ENCODE measurements at places on chromosomes 13 and 19. TPM values are rescaled to one million over a fixed set of nuclear protein-coding genes. Genes with fewer than 3 reads are reported as not detected.
A peak's percentile ranks its signal among the peaks of the same experiment; 100 is the strongest.

- H3K27ac ChIP-seq, result no peak overlapping the region
- H3K27me3 ChIP-seq, result peaks cover 24% of the 10 kb centered on the region
- peaks cover 3% of the 10 kb centered on the region for H3K4me1 ChIP-seq
- no peaks in the 10 kb centered on the region for H3K36me3 ChIP-seq
- no peak for DNase-seq
- no peak overlapping the region for H3K4me3 ChIP-seq
Measured at GRCh38 chr19:53903055-53903680, 5.9 kb upstream of the CACNG7 start.

DNA sequence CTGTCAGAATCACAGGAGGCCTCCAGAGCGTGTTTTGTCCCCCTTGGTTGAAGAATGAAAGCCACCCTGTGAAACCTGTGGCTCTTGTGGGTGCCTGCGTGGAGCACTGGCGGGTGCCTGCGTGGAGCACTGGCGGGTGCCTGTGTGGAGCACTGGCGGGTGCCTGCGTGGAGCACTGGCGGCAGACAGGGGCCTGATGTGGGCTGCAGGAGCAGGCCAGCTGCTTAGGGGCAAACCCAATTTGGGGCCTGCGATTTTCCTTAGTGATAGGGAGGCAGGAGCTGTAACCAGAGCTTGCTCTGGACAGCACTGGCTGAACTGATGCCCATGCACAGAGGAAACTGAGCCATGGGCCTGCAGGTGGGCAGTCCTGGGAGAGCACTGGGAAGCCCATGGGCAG, 24.3 kb downstream of the ARHGEF7 start:
- no peak overlapping the region for H3K4me3 ChIP-seq
- H3K27ac ChIP-seq, result no peak overlapping the region
- H3K36me3 ChIP-seq, result no peaks in the 10 kb centered on the region
- DNase-seq, result no peak

DNA sequence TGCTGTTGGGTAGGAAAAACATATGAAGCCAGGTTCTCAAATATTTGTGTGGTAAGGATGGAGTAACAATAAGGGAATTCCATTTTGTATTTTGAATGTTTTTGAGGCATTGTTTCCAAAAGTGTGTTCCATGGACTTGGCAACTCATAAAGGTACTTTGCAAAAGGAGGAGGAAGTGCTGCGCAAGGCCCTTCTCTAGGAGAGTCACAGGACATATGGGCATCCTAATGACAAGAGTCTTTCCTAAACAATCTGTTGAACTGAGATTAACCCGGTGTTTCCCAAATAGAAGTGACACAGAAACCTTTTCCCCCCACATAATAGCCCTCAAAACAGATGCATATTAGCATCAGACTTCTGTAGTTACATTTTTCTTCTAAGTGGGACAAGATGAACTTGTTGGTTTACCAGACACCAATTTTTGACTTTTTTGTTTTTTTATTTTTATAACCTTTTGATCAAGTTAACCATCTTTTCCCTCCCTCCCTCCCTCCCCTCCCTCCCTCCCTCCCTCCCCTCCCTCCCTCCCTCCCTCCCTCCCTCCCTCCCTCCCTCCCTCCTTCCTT, 209.3 kb downstream of the PCCA start:
- DNase-seq, result no peak
- H3K27me3 ChIP-seq, result no peaks in the 10 kb centered on the region
- no peak overlapping the region for H3K27ac ChIP-seq
- H3K4me3 ChIP-seq, result no peak overlapping the region

DNA sequence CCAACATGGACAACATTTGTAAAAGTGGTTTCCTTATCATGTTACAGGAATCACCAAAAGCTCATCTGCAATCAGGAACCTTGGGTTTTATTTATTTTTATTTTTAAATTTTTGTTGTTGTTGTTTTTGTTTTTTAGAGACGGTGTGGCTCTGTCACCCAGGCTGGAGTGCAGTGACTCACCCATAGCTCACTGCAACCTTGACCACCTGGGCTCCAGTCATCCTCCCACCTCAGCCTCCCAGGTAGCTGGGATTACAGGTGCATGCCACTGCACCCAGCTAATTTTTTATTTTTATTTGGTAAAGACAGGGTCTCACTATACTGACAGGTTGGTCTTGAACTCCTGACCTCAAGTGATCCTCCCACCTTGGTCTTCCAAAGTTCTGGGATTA, 13.6 kb upstream of the SERP2 start:
- H3K4me1 ChIP-seq, result no peaks in the 10 kb centered on the region
- H3K27ac ChIP-seq, result no peak overlapping the region
- DNase-seq, result no peak
- no peaks in the 10 kb centered on the region for H3K27me3 ChIP-seq

DNA sequence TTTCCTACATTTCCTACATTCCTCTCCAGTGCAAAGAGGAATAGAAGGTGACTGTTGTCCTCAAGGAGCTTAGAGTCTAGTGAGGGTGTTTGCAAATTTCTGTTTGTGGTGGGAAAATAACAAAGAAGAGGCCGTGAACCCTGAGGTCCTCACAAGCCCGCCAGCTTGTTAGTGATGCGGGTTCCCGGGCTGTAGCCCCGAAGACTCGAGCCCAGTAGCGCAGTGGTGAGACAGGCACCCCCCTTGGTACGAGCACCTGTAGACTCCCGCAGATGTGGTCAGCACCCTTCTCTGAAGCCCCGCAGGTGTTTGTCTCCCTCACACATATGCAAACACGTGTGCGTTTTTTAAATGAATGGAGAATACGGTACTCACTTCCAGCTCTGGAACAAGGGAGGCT, 26.5 kb upstream of the SPACA7 start:
- no peaks in the 10 kb centered on the region for H3K4me1 ChIP-seq
- no peak overlapping the region for H3K27ac ChIP-seq
- no peak for DNase-seq
- no peaks in the 10 kb centered on the region for H3K36me3 ChIP-seq

GRCh38 chr19:50290011-50290410, 39.2 kb downstream of the KCNC3 start:
- no peak overlapping the region for H3K4me3 ChIP-seq
- no peaks in the 10 kb centered on the region for H3K4me1 ChIP-seq
- DNase-seq, result no peak
- peaks cover 5% of the 10 kb centered on the region for H3K36me3 ChIP-seq
- no peak overlapping the region for H3K27ac ChIP-seq

KLK8 gene
- not detected for total RNA-seq

DNA sequence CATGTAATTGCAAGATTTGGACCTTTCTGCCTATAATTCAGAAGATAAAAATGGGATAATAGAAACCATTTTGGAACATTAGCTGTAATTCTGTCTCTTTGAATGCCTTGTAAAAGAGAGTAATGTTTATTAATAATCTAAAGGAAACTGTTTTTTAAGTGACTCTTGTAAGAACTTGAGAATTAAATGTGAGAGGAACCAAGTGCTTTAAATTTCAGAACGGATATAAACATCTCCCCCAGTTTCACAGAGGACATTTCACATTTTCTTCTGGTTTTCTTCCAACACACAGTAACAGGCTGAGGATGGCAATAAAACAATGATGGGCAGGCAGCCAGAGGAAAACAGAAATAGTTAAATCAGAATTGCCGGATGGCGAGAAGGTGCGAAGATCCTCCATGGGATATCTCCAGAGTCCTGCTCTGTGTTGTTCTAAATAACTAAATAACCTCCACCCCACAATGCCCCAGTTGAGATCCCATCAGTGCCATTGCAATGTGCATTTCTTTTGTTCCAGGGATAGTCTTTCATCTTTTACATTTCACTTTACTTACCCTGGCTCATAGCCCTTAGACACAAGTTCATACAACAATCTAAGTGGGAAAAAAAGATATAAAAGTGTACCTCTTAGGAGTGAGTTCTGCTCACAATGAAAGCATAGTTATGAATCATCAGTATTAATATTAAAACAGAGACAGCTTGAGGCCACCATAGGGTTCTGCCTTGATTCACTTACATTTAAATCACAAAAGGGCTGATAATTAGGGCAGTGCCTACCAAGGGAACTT, 73.3 kb downstream of the TNFRSF19 start:
- no peak overlapping the region for H3K4me3 ChIP-seq
- no peaks in the 10 kb centered on the region for H3K36me3 ChIP-seq
- H3K27me3 ChIP-seq, result no peaks in the 10 kb centered on the region
- no peak for DNase-seq

DNA sequence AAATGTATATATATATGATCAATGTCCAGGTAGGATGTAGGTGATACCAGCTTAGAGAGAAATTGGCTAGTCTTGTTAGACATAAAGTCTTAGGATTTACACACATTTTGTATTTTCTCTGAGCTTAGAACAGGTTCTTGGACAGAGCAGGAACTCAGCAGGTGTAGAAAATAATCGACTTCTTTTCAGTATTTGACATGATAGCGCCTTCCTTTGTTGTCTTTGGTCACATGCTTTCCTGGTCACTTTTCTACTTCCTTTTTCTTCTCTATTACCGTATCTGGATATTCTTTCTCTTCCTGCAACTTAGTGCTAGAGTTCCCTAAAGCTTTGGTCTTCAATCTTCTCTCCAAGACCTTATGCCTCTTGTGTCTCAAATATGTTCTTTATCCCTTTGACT, 107.4 kb downstream of the LRCH1 start:
- H3K4me1 ChIP-seq, result peaks cover 62% of the 10 kb centered on the region
- no peak for DNase-seq
- peak overlapping the region; percentile 34 for H3K27ac ChIP-seq
- no peaks in the 10 kb centered on the region for H3K36me3 ChIP-seq
- H3K4me3 ChIP-seq, result no peak overlapping the region

- H3K36me3 ChIP-seq, result no peaks in the 10 kb centered on the region
- H3K4me3 ChIP-seq, result no peak overlapping the region
- no peak for DNase-seq
- no peaks in the 10 kb centered on the region for H3K27me3 ChIP-seq
- H3K4me1 ChIP-seq, result peaks cover 40% of the 10 kb centered on the region
Measured at GRCh38 chr13:77703408-77703807, 5.9 kb downstream of the SLAIN1 start.

UPF1 gene
- total RNA-seq, result 38.9 TPM

DNA sequence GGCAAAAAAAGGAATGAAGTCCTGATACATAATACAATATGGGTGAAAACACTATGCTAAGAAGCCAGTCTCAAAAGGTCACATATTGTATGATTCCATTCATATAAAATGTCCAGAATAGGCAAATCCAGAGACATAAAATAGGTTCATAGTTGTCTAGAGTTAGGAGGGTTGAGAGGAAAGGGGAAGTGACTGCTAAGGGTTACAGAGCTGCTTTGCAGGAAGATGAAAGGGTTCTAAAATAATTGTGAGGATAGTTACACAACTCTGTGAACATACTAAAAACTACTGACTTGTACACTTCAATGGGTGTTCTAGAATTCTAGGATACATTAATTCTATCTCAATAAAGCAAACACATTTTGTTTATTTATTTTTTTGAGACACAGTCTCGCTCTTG, 25.7 kb downstream of the CAB39L start:
- H3K27me3 ChIP-seq, result no peaks in the 10 kb centered on the region
- no peak overlapping the region for H3K27ac ChIP-seq
- H3K36me3 ChIP-seq, result no peaks in the 10 kb centered on the region

DNA sequence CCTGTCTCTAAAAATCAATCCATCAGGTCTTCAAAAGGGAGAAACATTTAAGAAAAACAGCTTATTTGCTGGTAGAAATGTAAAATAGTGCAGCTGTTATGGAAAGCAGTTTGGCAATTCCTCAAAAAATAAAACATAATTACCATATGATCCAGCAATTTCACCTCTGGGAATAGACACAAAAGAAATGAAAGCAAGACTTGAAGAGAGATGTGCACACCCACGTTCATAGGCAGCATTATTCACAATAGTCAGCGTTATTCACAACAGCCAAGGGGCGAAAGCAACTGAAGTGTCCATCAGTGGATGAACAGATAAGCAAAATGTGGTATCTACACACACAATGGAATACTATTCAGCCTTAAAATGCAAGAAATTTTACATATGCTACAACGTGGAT, 45.1 kb upstream of the DOCK9 start:
- no peak for DNase-seq
- H3K4me3 ChIP-seq, result no peak overlapping the region
- H3K27ac ChIP-seq, result no peak overlapping the region
- no peaks in the 10 kb centered on the region for H3K36me3 ChIP-seq
- no peaks in the 10 kb centered on the region for H3K4me1 ChIP-seq
- no peaks in the 10 kb centered on the region for H3K27me3 ChIP-seq

GRCh38 chr13:95926231-95926630, 127.0 kb downstream of the UGGT2 start:
- H3K27me3 ChIP-seq, result no peaks in the 10 kb centered on the region
- DNase-seq, result no peak
- H3K36me3 ChIP-seq, result no peaks in the 10 kb centered on the region

- DNase-seq, result peak; percentile 36
- H3K4me3 ChIP-seq, result peak overlapping the region; percentile 91
- no peaks in the 10 kb centered on the region for H3K27me3 ChIP-seq
- peaks cover 21% of the 10 kb centered on the region for H3K4me1 ChIP-seq
- H3K27ac ChIP-seq, result peak overlapping the region; percentile 76
Measured at GRCh38 chr19:34365463-34366401, 736 bp downstream of the GPI start.

SMIM24 gene
- 7.6 TPM for total RNA-seq
